ENCODE measurements at places on chromosomes 6 and 20. TPM values are rescaled to one million over a fixed set of nuclear protein-coding genes. Genes with fewer than 3 reads are reported as not detected.

Gene LHFPL5
- not detected for total RNA-seq

DNA sequence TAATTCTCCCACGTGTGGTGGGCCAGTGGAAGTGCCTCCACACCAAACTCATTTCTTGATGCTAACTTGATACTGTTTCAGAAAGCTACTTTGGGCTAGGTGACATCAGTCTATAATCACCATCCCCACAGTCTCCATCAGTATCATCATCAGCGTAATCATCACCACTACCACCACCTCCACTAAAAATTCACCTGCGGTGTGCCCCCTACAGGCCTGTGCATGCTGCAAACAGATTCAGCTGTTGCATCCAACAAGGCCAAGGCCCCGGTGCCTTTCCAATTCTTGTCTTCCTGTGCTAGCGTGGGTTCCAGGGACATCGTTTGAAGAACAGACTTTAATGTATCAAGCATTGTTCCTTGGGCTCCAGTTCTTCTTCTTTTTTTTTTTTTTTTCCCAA, 201.3 kb upstream of the EXOC2 start:
- no peak for DNase-seq

DNA sequence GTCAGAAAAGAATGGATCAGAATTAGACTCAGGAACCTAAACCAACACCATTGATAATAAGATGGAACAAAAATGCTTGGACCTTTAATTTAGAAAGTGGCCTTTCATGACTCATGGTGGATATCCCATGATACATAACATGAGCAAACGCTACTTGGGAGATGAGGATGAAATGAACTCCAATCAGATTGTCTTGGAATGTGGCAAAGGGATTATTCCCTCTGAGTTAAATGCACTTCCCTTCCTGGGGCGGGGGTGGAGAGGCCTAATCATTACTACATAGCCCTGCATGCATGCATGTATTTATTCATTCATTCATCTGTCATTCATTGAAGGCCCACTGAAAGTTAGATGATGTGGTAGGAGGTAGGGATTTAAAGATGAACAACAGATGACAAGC, 174.0 kb downstream of the AIG1 start:
- no peak for DNase-seq

Gene CMTR1
- 59.8 TPM for total RNA-seq

DNA sequence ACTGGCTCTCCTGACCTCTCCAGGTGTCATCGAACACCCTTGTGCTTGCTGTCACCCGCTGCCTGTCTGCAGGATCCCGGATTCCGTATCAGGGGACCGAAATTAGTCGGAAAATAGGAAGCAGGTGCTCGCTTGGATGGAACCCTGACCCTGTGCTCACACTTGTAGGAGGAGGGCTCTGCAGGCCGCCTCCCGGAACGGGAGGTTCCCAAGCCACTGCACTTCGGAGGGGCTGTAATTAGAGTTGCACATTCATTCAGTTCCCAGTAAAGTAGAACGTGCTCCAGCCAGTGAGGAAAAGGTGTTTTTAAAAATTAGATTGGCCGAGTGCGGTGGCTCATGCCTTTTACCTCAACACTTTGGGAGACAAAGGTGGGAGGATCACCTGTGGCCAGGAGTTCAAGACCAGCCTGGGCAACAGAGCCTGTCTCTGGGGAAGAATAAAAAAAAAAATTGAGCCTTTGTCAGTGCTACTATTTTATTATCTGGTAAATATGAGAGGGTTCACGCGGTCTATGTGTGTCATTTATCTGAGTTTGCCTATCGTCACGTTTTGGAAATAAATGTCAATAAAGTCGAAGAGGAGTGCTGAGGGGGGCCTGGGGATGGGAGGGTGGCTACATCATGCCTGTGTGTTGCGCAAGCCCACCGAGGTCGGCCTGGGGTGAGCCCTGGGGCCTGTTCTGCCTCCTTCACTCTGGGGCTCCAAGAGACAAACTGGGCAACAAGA, 1.5 kb upstream of the GMEB2 start:
- no peak for DNase-seq

- no peak for DNase-seq
Measured at GRCh38 chr6:10557913-10558312, 36.8 kb downstream of the GCNT2 start.

- no peak for DNase-seq
Measured at GRCh38 chr6:41504466-41505121, 41.6 kb upstream of the FOXP4 start.

Gene BPIFB2
- total RNA-seq: not detected

DNA sequence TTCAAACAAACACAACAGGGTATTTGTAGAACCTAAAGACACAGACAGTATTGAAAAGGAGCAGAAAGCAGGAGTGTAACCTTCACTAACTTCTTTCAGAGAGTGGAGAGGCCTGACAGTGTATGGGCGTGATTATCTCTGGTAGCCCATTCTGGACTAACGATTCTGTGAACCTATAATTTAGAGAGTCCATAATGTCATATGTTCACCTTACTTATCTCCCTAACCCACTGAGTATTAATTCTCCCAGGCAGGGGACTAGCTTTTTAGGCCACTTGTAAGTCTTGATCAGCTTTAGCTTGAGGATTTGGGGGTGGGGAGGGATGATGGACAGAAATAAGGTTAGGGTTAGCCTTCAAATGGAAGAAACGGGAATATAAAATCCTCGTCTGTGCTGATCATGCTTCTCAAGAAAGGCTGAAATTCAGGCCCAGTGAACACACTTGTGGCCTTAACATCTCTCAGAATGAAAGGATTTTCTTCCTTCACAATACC, 2.8 kb upstream of the PARD6B start:
- no peak for DNase-seq

GRCh38 chr6:36000451-36000850, 24.0 kb downstream of the SLC26A8 start:
- no peak for DNase-seq

DNA sequence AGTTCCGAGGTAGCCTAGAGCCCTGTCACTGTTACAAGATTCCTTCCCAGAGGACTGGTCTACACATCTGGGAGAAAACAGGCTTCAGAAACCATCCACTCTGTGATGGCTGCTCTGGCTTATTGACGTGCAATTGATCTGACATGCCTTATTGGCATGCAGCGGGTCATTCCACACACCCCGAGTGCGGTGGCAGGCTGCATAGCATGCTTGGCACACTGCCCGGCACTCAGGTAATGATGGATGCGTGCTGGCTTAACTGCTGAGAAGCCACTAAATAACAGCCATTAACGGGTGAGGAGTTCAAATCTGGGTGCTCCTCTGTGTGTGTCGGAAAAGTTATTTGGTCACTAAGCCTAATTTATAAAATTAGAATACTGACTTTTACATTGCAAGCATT, 67.9 kb upstream of the CDH4 start:
- DNase-seq: no peak

GRCh38 chr6:111798281-111798725, 74.9 kb downstream of the FYN start:
- no peak for DNase-seq

Gene SLC22A1
- 2.4 TPM for total RNA-seq
